ENCODE measurements at places on chromosomes 2 and 18.

DNA sequence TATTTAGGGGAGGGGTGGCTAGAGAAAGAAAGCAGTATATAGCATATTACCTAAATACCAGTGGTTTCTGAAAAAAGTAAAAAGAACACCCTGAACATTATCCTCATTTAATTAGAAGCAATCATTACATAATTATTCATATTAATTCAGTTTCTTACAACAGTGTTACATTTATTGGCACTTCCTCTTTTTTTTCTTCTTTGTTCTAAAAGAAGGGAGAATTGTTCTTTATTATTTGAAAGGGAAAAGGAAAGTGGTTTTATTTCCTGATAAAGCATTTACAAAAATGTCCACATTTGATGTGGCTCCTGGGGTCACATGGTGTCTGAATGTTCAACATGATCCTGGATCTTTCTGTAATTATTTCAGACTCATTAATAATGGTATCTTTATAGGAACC, 254.9 kb upstream of the ZEB2 start:
- DNase-seq = no peak

DNA sequence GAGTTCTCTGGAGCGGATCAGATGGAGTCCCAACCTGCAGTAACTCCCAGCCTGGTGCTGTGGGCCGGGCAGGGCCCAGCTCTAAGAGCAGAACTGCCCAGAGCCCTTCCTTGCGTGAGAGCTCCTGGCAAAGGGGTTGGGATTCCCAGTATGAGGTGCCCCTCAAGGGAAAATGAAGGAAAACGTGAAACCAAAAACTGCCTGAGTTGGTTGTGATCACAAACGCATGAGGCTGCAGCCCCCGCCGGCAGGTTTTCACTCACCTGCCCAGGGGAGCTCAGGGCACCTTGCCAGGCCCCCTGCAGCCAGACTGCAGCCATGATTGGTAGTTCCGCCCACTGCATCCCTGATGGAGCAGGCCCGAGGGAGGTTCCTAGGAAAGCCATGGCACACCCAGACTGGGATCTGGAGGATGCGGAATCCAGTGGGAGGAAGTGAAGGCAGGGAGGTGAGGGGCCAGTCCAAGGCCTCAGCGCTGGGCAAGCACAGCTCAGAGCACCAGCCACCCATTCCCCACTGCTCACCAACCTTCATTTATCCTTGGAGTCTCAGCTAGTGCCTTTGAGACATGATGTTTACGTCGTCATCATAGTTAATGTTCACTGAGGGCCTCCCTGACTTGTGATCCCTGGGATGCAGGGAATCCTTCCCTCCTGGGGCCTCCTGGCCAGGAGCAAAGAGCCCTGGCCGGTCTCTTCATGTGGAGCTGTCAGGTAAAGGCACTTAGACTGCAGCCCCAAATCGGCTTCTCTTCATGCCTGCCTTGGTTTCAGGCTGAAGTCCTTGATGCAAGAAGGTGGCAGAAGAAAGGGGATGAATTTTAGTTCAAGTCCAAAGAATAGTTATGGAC, 103.2 kb downstream of the INHBB start:
- DNase-seq = no peak

GRCh38 chr2:199662255-199662654, 188.7 kb downstream of the FTCDNL1 start:
- DNase-seq = no peak

DNA sequence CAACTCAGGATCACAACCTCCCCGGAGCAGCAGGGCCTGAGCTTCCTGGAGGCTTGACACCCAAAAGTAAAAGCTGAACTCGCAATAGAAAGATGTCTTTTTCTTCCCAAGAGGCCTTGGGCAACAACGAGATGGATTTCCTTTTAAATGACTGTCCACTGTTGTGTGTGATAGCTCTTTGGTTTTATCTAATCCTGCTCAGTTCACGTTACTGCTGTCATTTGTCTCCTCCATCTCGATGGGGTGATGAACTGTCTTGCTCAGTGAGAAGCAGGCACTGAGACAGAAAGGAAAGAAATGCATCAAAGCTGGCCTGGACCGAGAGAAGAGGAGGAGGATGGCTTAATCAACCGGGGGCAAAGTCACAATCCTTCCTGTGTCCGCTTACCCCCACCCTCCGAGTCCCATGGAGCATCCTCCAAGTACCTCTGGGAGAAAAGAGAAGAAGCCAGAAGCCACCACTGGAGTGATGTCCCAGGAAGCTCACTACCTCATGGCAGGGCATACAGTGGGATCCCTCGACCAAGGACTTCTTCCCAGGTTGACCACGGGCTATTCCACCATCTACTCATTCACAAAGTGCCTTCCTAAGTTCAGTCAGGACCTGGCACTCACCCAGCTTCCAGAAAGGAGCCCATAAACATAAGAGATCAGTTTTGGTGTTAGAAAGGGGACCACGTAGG, 68.5 kb downstream of the GALNT14 start:
- no peak for DNase-seq

- no peak for DNase-seq
These were observed 152.7 kb downstream of the TWIST2 start for GRCh38 chr2:239000500-239001073.

- no peak for DNase-seq
These were observed 34.2 kb downstream of the TMEM17 start for GRCh38 chr2:62471816-62472215.

GRCh38 chr18:13191031-13191430, 27.5 kb upstream of the LDLRAD4 start:
- DNase-seq = no peak

DNA sequence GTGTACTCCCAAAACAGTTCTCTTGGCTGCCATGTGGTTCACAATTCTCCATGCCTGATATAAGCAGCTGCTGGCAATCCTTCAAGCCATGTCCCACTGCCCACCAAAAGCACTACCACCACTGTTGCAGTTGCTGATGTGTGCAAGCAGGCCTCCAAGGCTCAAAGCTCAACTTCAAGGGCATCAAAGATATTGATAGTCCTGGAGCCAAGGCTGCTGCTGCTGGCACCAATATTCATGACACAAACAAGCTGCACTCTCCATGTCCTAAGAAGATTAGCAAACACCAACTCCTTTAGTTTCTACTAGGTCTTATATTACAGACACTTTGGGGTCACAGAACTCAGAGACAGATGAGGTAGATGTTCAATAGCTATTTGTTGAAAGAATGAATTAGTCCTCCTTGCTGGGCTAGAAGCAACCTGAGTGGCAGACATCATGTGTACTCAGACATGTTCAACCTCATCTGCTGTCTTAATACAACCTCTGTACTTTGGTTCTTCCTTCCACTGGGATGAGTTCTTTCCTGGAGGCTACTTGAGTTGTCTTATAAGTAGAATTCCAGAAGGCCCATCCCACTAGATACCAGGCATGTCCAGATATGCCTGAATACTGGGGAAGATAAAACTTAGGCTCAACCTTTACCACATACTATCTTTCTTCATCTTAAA, 104.5 kb upstream of the UGP2 start:
- DNase-seq = no peak

DNA sequence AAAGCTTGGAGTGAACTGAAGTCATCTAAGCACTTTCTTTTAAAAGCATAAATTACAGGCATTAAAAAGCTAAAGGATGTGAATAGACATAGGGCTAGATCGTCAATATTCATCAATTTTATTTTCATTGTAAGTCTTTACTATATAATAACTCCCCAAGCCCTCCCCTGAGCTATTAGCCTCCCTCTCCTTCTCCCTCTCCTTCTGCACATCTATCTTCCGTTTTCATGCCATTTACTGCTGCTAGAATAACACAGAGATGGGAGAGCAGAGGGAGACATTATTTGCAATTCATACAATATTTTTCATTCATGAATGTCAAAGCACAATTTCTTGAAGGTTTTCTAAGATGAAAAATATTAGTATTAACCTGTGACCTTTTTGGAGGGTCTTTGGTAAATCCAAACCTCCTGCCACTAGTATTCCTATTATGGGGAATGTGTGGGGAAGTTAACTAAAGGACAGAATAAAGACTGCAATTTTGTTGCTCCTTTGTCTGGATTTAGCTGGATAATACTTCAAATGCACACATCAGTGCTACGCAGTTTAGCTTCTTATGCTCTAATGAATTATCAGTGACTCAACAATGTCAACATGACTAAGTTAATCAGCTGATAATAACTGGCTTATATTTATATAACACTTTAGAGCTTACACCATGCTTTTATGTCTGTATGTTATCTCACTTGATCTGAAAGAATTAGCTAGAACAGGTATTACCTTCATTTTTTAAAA, 28.2 kb upstream of the MFF start:
- DNase-seq = no peak

GRCh38 chr2:237254911-237255578, 158.9 kb downstream of the COL6A3 start:
- no peak for DNase-seq

DNA sequence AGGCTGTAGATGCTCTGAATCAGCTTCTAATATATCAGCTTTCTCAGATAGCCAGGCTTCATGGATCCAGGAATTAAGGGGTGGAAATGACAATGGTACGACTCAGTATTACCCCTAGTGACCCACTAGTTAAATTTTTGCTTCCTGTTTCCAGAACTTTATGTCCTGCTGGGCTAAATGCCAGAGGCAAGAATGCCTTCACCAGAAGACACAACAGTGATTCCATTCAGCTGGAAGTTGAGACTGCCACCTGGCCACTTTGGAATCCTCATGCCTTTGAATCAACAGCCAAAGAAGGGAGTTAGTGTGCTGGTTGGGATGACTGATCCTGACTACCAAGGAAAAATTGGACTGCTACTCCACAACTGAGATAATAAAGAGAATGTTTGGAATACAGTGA, 239.1 kb downstream of the ASXL3 start:
- no peak for DNase-seq

DNA sequence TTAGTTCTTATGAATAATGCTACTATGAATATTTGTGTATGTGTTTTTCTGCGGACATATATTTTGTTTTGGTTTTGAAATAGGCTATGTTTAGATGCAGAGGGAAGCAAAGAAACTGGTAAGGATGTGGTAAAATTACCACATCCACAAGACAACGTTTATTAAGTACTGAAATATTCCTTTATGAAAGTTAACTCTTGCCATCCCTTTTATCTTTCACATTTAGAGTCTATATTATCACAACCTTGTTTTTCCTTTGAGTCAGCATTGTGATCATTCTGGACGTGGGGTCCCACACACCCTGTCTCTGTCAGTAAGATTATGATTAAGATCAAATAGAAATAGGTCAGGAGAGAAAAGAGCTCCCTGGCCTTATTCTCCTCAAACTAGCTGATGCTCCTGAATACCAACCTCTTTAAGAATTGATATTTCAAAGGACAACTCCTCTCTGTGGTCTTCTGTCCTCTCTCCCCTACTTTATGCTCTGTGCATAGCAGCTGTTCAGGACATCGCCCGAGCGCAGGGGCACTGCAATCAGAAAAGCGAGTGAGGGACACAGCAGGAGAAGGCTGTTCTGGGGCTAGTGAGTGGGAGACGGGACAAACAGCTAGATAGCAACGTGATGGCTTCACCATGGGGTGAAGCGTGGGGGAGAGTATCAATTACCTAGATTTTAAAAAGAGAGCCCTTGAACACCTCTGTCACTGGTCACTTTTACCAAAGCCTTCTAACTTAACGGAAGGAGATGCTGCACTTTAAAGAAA, 12.2 kb downstream of the METAP1D start:
- no peak for DNase-seq

- no peak for DNase-seq
These were observed 67.0 kb upstream of the APCDD1 start for GRCh38 chr18:10387399-10387798.

DNA sequence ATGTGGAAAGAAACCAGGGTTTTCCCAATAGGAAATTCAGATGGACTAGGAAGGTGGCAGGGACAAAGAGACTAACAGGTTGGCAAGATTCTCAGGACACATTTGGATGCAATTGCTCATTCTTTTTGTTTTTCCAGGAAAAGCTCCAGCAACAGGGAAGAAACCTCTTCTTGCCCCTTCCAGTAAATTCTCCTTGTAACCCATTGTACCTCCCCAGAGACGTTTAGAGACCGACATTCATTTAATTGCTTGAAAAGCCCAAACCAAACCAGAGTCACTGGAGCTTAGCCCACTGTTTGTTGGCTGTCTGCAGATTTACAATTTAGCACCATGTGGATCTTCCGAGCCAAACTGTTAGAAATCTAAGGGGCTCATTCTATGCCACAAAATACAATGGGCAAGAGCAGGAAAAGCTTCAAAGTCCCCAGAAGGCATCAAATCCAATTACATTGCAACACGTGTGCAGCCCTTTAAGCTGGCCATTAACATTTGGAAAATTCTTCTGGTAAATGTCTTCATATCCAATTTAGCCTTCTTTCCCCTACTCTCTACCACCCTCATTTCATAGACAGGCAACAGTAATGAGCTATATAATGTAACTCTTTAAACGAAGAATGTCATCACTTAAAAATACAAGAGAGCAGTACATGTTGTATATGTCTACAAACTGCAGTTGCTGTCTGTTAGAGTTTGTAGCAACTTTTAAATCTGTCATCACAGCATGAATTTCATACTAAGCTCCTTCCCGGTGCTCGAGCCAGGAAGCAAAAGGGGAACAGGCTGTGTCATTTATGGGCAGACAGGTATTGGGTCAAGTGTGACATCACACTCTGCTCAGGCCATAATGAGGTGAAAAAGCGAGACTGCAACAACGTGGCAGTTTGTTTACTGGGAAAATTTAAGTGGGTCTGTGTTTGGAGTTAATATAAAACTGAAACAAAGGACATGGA, 235.6 kb upstream of the HNRNPA3 start:
- no peak for DNase-seq

GRCh38 chr2:120712180-120712681, 23.4 kb upstream of the GLI2 start:
- DNase-seq = no peak

DNA sequence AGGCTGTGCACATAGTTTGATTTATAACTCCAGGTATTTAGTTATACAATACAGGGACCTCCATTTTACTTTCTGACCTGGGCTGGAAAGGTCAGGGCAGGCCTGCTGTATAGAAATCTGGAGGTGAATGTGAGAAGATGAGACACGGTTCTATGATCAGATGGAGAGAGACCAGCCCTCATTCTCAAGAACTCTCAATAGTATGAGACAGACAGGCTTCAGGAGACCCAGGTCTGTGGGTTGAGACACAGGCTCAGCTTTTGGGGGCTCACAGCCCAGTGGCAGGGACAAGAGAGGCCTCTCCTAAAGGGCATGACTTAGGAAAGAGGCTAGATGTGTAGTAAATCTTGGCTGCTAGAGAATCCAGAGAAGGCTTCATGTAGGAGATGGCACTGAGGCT, 719 bp upstream of the ATP6V1B1 start:
- no peak for DNase-seq

DNA sequence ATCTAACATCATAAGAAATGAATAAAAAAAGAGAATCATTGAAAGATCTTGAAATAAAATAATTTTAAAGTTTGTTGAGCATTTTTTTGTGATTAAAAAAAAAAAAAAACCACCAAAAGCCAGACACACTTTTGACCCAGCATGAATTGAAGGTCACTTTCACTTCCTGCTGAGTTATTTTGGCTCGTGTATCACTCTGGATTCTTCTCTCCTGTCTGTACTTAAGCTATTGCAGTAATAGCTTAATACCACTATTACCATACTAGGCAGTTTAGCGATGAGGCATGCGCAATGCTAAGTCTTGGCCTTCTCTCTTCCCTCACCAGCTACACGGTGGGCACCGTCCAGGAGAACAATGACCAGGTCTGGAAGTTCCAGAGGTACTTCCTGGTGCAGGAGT, 54.5 kb upstream of the SPP2 start:
- no peak for DNase-seq

- DNase-seq = peak; percentile 79
These were observed 2.9 kb upstream of the CRYBA2 start for GRCh38 chr2:218995972-218996711.
